ENCODE measurements at places on chromosomes 7 and 10.

- DNase-seq, result no peak
Observed at GRCh38 chr10:53115660-53116059, 343.1 kb upstream of the MBL2 start.

GRCh38 chr10:97684866-97685394 is 2.1 kb downstream of the AVPI1 start:
- DNase-seq, result no peak

GRCh38 chr7:140053812-140054539 is 8.8 kb downstream of the PARP12 start:
- DNase-seq, result peak; percentile 7

DNA sequence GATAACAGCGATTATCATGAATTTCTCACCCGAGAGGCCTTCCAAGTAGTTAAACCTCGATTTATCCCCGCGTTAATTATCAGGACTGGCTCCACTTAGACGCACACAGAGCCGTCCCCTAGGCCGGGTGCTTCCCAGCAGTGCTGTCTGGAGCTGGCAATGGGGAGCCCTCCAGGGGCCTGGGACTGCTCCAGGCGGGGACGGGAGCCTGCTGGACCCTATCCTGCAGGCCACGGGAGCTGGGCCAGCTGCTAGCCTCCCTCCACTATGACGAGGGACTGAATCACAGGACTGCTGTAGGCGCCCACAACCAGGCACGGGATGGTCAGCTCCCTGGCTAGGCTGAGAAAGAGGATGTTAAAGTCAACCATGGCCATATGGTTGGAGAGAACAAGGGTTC is 229.1 kb downstream of the ELFN1 start:
- DNase-seq, result no peak

DNA sequence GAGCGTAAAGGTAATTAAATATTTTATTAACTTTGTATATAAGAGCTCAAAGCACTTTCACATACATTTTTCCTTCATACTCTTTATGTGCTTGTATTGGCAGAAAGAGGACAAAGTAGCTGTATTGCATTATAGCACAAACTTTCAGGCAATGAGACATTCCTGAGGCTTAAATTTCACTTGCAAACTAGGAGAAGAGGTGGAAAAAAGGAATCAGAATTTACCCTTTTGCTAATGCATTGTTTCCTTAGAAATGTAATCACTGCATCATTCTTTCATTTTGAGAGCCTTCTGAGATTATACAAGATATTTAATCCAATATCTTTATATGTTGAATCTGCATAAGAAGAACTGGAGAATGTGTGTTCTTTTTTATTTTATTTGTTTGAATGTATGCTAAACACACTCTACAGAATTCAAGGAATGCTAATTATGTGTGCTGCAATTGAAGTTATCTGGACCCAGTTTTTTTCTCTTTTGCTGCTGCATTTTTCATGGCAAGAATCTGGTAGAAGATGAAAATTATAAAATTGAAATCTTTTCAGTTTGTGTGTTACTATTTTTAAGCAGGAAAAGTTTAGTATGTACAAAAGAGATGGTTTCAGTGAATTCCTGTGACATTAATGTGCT is 185.1 kb downstream of the NXPH1 start:
- DNase-seq, result no peak

GRCh38 chr7:509426-510130 is 10.1 kb downstream of the PDGFA start:
- no peak for DNase-seq

DNA sequence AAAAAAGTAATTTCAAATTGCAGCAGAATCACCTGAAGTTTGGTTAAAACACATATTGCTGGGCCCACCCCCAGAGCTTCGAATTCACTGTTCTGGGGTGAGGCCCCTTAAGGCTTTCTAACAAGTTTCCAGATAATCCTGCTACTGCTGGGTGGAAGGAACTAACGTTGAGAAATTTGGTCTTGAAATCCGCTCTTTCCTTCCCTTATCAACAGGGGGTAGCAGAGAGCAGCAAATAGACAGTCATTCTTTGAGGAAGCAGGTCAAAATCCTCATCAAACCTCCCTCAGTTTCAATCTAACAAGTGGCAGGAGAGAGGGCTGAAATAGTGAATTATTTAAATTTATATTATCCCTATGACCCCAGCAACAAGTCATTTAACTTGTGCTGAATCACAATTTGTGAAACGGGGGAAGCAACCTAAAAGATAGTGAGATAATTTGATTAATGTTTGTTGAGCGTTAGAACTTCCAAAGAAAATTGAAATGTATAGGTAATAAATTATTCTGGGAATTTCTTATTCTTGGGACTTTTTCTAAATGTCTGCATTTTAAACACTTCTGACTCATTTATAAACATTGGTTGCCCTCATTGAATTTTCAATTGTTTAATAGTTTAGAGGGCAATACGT is 21.7 kb upstream of the MALSU1 start:
- no peak for DNase-seq

GRCh38 chr7:84913731-84914130 is 273.1 kb downstream of the SEMA3D start:
- DNase-seq, result no peak

GRCh38 chr7:149430192-149430591 is 30.7 kb downstream of the ZNF777 start:
- DNase-seq, result no peak

- DNase-seq, result no peak
Observed at GRCh38 chr7:137169282-137169698, 174.2 kb downstream of the PTN start.

Data from esophagus muscularis mucosa (tissue), 4 donors.